ENCODE measurements at places on chromosomes 1 and 21.
A peak's percentile ranks its signal among the peaks of the same experiment; 100 is the strongest.

- DNase-seq, result peak; percentile 52
These were observed 11.9 kb downstream of the SH2D2A start for GRCh38 chr1:156804572-156805243.

GRCh38 chr1:172476218-172476811, 32.4 kb upstream of the PIGC start:
- no peak for DNase-seq

DNA sequence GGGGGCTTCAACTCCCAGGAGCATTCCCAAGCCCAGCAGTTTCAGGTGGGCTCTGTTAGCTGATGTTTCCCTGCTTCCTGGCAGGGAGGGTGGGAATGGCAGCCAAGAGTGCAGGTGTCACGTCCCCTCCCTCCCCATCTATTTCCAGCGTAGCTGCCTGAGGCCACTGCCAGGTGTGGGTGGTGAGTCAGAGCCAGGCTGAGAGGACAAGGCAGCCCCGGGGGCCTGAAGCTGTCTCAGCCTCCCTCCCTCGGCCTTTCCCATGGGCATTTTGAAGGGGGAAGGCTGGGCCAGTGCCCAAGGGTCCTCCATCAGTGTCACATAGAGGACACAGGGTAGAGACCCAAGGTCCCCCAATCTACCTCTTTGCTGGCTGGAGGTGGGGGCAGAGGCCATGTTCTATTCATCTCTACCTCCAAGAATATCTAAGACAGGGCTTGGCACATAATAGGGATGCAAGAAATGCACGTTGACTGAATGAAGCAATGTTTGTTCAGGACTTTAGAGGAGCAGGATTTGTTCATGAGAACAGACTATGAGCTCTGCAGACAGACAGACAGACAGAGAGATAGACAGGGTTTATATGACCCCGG, 34.4 kb upstream of the ID3 start:
- DNase-seq, result no peak

GRCh38 chr1:156912861-156913808, 7.3 kb upstream of the LRRC71 start:
- peak; percentile 50 for DNase-seq

- no peak for DNase-seq
These were observed 188.3 kb downstream of the NRIP1 start for GRCh38 chr21:14876524-14876840.

GRCh38 chr1:109655615-109656519, at the start of gene GSTM4:
GSTM4 (plus strand) TSS chr1:109656099; CDS start chr1:109656390, 291 bp downstream.
- DNase-seq, result peak; percentile 90

GRCh38 chr1:8073112-8073855, 47.2 kb upstream of the ERRFI1 start:
- no peak for DNase-seq

- no peak for DNase-seq
These were observed 81.2 kb upstream of the ABCD3 start for GRCh38 chr1:94336991-94337390.

GRCh38 chr1:73947009-73947408, 251.0 kb downstream of the LRRIQ3 start:
- DNase-seq, result no peak

- DNase-seq, result no peak
These were observed 24.7 kb downstream of the ATP1A1 start for GRCh38 chr1:116397728-116398127.

- no peak for DNase-seq
These were observed 9.5 kb downstream of the ERG start for GRCh38 chr21:38488640-38489270.

DNA sequence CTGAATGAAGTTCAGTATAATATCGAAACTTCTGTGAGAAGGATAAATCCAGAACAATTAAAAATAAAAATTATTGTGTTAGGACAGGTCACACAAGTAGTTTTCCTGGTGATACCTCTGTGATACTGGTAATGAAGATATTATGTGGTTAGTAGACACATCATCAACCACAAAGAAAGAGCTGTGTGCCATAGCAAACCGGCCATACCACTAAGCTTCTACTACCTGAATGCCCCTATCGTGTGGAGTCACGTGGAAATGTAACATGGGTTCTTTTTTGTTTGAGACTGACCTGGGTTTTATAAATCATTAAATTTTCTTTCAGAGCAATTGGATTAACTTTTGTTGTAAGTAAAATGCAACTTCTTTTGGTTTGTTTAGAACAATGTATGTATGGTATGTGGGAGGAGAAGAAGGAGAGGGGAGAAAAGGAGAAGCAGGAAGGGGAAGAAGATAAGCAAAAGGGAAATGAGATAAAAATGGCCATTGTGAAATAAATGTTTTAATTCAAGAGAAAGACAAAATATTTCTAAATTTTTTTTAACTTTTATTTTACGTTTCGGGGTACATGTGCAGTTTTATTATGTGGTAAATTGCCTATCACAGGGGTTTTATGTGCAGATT, 58.2 kb upstream of the LRRC8B start:
- DNase-seq, result no peak

GRCh38 chr1:201296352-201296751, 13.0 kb downstream of the PKP1 start:
- peak; percentile 29 for DNase-seq

GRCh38 chr1:48356901-48357300, 115.1 kb downstream of the SPATA6 start:
- DNase-seq, result no peak
